Bronchial epithelial cell (primary cell): ENCODE measurements at places on chromosomes 5 and 9.

DNA sequence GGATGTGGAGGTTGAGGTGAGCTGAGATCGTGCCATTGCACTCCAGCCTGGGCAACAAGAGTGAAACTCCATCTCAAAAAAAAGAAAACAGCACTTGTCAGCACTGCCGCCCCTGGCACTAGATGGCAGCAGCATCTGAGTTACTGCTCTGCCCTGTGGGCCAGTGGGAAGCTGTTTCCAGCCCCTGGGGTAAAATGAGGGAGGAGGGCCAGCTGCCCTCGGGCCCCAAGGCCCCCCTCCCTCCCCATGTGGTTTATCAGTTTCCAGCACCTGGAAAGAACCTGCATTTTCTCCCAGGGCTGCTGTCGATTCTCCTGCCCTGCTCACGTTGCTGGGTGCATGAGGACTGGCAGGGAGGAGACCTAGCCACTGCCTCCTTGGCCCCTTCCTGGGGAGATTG, 13.2 kb upstream of the CEL start:
- peak; percentile 29 for DNase-seq

DNA sequence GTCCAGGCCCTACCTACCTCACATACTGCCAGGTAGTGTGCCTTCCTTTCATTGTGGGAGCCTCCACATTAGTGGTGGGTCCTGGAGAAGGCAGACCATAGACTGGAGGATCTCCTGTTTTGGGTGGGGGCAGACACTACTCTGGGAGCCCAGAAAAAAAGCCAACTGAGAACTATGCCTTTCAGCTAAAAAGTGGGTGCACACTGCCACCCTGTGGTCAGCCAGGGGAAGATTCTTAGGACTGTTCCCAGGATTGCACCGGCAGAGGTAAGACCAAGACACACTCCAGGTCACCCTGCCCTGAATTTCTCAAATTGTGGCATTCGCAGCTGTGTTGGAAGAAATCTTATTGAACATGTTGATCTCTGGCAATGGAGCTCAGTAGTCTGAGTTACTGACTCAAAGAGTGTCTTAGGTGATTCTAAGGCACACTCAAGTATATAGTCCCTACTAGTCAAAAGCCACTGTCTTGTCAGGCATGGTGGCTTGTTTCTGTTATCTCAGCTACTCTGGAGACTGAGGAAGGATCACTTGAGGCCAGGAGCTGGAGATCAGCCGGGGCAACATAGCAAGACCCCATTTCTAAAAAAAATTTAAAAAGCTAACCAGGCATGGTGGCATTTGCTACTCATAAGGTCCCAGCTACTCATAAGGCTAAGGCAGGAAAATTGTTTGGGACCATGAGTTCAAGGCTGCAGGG, 3.6 kb downstream of the SIGMAR1 start:
- DNase-seq, result peak; percentile 59

DNA sequence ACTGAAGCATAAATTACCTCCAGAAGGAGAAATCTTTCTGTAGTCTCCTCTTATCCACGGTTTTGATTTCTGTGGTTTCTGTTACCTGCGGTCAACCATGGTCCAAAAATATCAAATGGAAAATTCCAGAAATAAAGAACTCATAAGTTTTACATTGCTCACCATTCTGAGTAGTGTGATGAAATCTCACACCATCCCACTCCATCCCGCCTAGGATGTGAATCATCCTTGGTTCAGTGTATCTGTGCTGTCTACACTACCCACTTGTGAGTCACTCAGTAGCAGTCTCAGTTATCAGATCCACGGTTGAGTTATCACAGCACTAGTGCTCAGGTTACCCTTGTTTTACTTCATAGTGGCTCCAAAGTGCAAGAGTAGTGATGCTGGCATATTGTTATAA, 371.2 kb downstream of the NFIB start:
- DNase-seq, result peak; percentile 100

GRCh38 chr5:94197970-94198369, 420.4 kb downstream of the KIAA0825 start:
- no peak for DNase-seq

- DNase-seq, result no peak
Observed at GRCh38 chr9:85216601-85217000, 525.2 kb downstream of the AGTPBP1 start.

DNA sequence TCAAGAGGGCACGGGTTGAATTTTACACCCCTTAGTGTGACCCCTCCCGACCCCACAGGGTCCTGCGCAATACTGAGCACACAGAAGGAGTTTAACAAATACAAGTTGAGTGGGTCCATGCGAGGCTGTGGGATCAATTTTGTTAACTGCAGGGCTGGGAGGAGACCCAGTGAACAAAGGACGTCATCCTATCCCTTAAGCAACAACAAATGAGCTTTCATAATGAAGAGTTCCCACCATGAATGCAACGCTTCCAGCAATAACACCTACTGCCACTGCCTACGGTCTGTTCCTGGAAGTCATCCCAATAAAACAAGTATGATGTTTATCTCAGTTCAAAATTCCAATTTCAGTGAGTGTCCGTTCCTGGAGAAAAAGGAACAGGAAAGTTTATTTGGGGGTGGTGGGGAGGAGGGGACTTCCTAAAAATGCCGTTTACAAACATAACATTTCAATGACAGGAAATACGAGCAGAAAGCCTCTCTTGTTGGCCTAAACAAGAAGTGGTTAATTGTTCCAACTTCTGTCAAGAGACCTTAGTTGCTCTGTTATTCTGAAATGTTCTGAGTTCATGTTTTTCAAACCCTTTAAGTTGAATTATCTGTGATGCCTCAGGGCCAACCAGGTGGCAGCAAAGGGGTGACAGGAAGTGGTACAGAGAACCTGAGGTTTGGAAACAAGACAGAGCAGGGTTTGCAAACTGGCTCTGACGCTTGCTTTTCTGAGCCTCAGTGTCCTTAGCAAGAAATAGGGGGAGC, 65.8 kb upstream of the PLPP6 start:
- no peak for DNase-seq

GRCh38 chr9:6171667-6172066, 43.9 kb upstream of the IL33 start:
- DNase-seq, result no peak

DNA sequence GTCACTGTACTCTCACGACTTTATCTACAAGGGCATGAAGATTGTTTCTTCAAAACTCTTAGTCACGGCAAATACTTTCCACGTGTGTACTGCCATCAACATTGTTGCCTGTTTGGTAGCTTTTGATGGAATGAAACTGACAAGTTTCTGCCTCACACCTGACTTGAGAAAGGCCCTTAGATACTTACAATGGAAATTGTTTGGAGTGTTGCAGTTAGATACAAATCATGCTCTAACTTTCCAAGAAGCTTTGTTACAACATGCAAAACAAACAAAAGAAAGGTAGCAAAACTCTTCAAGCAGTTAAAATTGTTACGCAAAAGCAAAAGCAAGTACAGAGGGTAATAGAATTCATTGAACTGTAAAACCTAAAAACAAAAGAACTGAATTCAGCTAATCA, 91.1 kb upstream of the TLE4 start:
- peak; percentile 97 for DNase-seq

DNA sequence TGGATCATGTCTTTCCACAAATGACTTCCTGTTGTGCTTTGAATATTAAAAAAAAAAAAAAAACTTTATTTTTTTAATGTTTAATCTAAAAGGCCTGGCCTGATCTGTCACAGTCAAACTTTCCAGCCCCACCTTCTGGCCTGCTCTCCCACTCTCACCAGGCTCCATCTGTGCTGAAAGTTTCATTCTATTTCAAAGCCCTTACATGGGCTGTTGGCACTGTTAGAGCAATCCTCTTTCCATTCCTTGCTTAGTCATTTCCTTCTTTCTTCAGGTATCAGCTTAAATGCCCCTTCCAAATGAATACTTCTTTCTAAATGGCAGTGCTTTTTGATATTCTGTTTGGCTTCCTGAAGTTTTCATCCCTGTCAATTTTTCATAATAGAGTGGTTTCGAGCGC, 1104.8 kb upstream of the C9orf72 start:
- DNase-seq, result peak; percentile 31

DNA sequence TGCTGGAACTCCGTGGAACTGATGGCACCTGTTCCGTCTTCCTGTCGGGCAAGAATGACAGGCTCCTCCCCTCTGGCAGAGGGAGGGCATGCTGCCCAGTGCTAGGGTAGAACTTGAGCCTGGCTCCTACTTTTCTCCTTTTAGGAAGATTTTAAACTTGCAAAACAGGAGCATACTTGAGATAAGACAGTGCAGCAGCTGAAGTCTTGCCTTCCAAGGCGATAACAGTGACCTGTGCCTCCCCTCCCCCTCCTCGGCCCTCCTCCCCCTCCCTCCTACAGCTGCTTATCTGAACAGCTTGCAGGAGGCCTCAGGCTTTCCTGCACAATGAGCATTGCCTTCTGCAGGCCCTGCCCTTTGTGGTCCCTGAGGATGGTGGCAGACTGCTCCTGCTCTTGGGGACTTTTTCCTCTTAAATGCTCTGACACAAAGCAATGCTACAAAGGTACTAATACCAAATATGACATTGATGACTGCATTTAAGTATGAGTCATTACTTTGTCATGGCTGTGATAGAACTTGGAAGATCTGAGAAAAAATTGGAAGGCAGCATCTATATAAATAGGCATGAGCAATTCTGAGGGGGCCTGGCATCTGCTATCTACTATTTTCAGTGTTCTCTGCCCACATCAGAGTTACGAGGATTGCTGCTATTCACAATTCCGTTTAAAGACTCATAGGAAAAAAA, 2.0 kb downstream of the GADD45G start:
- DNase-seq, result peak; percentile 42

DNA sequence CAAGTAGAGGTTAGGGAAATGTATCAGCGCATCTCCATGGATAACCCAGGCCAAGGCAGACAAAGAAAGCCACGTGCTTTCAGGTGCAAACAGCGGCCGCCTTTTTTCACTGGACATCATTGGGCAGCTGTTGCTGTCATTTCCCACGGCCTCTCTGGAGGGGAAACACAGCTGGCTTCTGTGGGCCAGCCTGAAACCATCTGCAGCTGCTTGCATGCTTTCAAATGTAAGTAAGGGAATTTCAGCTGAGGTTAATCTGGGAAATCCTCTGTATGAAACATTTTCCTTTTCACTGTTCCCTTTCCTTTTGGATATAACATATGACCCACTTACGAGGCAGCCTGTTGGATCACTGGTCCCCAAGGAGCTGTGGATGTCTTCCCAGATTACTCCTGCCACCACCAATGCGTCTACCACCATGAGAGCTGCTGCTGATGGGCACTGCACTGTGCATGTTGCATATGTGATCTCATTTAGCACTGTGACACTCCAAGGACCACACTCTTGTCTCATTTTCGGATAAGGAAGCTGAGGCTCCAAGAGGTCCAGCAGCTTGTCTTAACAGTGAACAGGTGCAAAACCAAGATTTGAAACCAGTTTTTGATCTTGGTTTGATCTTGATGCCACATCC, 106.3 kb downstream of the C9orf152 start:
- no peak for DNase-seq

GRCh38 chr5:75960129-75960528, 123.1 kb upstream of the SV2C start:
- no peak for DNase-seq

GRCh38 chr5:114859438-114859735, 310.3 kb downstream of the TRIM36 start:
- no peak for DNase-seq

DNA sequence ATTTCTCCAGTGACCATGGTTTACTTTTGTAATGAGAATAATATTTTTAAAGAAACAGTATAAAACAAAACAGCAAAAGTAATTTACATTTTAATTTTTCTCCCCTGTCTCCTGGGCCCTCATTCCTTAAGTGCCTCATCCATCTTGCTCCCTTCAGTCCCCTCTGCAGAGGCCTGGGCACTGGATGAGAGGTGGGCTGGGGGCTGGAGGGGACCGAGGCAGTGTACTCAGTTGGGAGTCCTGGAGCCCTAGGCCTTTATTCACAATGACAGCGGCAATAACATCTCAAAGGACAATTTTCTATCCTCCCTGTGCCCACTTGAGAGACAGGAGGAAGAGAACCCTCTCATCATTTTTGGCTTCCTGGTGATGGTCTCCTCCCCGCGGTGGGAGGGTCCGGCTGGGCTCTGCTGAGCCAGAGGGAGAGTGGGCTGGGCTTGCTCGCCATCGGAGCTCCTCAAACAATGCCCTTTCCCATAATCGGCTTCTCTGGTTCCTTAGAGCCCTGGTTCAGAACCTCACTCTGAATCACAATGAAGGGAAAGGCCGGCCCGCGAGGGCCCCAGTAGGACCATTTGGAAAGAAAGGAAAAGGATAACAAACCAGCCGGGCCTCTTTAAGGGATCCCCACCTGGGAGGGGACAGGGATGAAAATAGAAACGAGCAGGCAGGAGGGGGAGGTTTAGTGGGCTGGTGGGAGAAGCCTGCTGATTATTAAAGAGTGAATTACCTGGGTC, 9.7 kb upstream of the SMIM32 start:
- no peak for DNase-seq

DNA sequence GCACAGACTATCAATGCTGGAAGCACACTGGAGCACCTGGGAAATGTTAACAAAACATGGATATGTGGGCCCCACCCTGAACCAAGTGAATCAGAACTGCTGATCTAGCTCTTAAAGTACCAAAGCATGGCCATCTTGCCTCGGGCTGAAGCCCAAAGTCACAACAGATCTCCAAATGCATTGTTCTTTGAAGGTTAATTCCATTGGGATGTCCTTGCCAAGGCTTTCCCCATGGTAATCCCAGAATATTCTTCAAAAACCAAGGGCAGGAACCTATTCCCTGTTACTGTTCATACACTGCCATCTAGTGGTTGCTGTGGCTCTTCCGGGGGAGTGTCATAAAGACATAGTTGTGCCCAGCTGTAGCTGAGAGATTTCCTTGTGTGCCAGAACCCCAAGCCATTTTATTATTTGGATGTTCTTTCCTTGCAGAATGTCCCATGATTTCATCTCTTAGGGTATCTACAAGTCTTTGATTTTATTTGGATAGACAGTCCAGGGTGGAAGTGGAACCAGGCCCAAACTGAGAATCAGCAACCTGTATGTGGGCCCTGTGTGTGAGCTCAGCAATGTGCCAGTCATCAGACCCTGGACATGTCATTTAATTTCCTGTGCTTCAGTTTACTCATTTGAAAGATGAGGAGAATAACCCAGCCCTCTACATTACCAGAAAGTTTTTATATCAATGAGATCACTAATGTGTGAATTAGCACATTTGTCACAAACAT, 290.0 kb downstream of the ACTL7B start:
- DNase-seq, result peak; percentile 82

DNA sequence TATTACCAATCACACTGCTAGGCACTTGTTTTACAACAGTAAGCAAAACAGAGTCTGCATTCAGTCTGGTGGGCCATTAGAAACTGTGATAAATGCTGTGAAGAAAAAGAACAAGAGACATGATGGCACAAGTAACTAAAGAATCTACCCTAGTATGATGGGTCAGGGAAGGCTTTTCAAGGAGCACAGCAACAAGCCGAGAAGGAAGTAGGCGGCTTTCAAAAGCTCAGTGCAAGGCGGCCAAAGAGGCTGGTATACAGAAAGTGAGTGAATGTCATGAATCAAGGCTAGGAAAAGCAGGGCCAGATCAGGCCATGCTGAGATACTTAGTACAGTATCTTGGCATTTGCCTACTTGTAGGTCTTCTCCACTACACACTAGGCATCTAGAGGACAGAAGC, 76.4 kb downstream of the ECPAS start:
- DNase-seq, result no peak

- no peak for DNase-seq
Observed at GRCh38 chr9:132238992-132239391, 77.1 kb downstream of the NTNG2 start.
